ENCODE measurements at places on chromosomes 16 and 17.

- DNase-seq, result peak; percentile 11
Observed at GRCh38 chr17:21542070-21542469, 150.3 kb upstream of the KCNJ18 start.

DNA sequence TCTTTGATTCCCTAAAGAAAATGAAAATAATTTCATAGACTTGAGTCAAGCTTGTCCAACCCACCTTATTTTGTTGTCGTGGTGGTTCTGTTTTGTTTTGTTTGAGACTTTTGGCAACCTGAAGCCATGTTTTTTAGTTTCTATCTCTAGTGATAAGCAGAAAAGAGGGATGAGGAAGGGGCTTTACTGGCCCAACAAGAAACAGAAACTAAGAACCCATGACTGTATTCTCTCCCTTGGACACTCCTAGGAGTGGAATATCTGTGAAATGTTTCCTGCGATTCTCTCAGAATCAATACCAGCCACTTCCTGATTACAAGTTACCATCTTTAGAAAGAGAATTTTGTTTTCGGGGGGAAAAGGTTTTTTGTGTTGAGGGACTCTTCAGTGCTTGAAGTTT is 207.5 kb downstream of the PRKCA start:
- no peak for DNase-seq

GRCh38 chr17:18025945-18026776 is 12.8 kb downstream of the ATPAF2 start:
- peak; percentile 90 for DNase-seq

DNA sequence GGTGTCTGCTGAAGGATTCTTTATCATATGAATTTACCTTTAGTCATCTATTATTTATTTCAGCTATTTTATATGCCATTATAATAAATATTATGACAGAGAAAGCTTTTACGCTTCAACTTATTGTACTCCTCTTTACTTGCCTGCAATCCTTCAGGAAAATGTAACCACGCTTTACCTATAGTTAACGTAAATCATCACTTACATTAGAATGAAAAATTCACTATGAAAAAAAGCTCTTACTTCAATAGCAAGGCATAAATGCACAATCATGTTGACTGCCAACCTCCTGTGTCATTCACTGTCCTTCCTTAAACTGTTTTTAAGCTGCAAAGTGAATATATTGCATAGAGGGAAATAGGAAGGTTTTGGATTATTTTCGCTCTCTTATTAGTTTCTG is 277.9 kb downstream of the WWOX start:
- no peak for DNase-seq

GRCh38 chr17:57890857-57891232 is 41.0 kb upstream of the MRPS23 start:
- DNase-seq, result no peak

Data from foreskin fibroblast (primary cell).